ENCODE measurements at places on chromosomes 2 and 18.

GRCh38 chr18:5900262-5900661 lies 4.9 kb upstream of the TMEM200C start:
- no peak for DNase-seq

- no peak for DNase-seq
Measured at GRCh38 chr18:7579176-7579917, 12.2 kb downstream of the PTPRM start.

DNA sequence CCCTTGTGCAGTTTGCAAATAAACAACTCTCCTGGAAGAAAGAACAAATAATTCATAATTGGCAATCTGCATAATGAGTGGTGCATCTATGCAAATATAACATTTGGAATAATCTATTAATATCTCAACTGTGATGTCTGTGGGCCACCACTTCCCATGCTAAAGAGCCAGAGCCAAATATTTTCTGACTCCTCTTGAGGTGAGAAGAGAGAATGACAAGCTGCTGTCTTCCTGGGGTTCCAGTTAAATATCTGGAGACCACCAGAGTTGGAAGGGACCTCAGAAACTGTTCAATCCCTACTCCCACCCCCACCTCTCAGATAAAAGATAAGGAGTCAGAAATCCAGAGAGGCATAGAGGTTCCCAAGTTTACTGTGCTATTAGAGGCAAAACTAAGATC lies 241.0 kb upstream of the SLC14A2 start:
- DNase-seq, result no peak

DNA sequence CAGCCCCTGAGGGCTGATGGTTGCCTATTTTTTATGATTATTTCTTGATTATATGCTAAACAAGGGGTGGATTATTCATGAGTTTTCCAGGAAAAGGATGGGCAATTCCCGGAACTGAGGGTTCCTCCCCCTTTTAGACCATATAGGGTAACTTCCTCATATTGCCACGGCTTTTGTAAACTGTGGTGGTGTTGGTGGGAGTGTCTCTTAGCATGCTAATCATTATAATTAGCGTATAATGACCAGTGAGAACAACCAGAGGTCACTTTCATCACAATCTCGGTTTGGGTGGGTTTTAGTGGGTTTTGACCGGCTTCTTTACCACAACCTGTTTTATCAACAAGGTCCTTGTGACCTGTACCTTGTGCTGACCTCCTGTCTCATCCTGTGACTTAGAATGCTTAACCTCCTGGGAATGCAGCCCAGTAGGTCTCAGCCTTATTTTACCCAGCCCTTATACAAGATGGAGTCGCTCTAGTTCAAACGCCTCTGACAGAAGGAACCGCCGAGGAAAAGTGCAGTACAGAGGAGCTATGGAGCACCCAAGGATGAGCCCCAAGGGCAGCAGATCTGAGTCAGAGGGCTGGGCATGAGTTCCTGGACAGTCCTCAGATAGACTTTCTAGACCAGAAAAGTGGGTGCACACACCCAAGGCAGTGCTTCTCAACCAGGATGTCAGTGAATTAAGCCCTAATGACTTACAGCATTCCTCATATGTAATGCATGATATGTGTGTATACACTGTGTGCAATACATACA lies 37.1 kb upstream of the ASAP2 start:
- no peak for DNase-seq

- DNase-seq, result no peak
Measured at GRCh38 chr2:189379731-189380261, 61.5 kb upstream of the WDR75 start.

- no peak for DNase-seq
Measured at GRCh38 chr2:36807223-36807886, 110.8 kb downstream of the VIT start.

DNA sequence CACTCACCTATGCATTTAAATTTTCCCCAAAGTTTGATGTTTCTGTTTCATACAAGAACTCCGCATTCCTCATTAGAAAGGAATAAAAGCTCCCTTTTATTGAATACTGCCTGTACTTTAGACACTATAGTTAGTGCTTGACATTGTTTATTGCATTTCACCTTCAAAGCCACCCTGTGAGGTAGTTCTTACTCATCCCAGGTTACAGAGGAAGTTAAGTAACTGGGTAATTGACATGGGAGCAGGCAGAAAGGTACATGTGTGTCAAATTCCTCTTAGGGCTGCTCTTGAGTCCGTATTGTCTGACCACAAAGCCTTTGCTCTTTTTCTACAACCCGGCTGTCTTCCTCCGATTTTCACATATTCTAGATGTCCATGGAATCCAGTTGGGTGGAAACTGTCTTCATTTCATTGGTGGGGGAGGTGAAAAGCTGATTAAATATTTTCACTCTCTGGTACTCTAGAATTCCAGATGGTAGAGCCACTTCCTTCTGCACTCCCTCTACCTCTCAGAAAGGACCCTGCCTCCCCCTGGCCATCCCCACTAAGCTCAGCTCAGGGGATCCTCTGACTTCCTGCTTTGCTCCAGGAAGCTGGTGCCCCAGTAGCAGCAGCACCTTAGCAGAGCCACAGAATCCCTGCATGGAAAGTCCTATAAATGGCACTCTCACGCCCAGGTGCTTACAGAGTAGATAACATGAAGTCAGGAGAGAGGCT lies 319.2 kb downstream of the LRATD1 start:
- no peak for DNase-seq

DNA sequence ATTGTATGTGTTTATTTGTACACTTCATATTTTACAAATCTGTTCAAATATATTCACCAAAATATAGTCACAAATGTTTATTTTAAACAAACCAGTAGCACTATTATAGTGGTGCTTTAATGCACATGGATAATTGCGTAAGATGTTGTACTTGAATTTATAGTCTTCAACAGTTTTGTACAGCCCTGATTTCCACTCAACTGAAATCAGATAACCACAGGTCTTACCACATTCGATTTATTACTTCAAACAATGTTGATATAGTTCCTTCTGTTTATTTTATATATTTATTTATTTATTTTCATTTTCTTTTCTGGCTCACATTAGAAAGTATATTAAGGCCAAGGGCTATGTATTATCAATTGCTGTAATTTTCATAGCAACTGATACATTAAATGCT lies 99.4 kb upstream of the ZNF804A start:
- DNase-seq, result no peak

DNA sequence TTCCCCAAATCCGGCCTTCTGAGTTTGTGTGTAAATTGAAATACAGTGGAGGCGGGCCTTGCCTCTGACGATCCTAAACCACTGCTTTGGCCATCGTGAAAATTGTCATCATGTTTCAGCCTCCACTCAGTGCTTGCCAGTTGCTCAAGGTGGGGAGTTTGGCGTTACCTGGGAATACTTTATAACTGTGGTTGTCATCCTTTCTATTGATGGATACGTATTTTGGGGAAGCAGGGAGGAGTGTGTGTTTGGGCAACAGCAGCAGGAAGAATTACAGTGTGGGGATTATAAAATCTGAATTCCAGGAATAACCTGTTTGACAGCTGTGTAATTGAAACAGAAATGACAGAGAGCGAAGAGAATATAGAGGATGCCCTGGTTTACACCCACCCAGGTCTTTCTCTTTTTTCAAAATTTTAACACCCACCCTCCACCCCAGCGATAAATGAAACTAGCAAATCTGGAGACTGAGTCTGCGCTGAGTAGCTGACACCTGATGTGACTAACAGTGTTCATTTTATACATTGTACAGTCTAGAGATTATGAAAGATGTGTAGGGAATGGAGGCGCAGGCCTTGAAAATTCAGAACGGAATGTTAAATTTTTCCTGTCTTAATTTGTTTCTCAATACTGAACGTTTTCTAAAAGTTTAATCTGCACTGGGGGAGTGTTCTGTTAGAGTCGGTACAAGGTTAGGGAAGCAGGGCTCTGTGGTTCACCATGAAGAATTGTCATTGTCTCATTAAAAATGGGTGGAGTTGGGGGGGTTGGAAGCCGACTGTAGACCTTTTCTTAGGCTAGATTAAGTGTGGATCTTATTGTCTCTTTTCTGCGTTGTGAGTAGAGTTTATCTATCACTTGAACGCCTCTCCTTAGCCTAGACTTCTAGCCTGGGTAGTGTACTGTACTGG lies 1.6 kb downstream of the MAP4K4 start:
- DNase-seq, result no peak

DNA sequence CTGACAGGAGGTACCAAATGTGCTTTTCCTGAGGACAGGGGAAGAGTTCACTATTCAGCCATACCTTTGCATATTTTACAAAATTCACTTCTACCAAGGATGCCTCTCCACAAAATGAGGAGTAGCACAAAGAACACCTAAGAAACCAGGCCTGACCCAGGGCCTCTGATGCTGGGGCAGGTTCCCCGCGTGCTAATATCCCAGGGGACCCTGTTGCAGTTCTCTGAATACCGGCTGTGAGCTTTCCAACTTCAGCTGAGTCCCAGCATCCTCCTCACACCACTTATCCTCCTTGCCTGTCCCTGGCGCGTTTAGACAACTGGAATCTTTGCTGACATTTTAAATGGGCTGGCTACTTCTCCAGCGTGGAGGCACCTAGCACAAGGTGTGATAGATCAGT lies 142.3 kb downstream of the BCL2 start:
- no peak for DNase-seq

DNA sequence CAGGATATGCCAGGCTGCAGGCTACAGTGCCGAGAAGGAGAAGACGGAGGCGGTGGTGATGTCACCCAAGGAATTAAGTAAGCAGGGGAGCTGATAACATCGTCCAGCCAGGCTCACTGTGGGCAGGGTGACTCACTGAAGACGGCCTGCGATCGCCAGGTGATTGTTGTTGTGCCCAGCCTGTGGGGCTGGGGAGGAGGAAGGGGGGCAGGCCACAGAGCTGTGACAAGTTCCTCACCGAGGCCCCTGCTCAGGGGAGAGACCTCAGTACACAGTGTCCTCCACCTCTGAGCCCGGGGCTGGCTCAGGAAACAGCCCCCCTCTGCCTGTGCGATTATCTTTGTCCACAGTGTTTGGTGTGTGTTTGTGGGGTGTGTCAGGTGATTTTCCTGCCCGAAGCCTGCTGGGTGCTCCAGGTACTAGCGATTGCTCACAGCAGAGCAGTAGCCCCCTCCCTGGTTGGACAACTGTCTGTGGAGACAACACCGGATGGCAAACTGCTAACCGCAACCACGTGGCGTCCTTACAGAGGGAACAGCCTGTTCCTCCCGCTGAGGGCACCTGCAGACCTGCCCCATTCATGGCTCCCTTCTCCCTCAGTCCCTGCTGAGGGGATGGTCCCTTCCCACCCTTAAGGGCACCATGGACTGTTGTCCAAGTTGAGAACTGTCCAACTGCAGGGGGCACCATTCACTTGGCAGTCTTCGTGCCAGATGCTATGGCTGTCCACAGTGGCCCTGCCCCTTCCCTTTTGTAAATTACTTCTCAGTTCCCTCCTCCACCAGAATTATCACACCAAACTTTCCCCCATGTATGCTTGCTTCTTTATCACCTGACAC lies 95.1 kb downstream of the ZFP36L2 start:
- no peak for DNase-seq

GRCh38 chr2:168136392-168136977 lies 110.9 kb downstream of the STK39 start:
- DNase-seq, result peak; percentile 31

DNA sequence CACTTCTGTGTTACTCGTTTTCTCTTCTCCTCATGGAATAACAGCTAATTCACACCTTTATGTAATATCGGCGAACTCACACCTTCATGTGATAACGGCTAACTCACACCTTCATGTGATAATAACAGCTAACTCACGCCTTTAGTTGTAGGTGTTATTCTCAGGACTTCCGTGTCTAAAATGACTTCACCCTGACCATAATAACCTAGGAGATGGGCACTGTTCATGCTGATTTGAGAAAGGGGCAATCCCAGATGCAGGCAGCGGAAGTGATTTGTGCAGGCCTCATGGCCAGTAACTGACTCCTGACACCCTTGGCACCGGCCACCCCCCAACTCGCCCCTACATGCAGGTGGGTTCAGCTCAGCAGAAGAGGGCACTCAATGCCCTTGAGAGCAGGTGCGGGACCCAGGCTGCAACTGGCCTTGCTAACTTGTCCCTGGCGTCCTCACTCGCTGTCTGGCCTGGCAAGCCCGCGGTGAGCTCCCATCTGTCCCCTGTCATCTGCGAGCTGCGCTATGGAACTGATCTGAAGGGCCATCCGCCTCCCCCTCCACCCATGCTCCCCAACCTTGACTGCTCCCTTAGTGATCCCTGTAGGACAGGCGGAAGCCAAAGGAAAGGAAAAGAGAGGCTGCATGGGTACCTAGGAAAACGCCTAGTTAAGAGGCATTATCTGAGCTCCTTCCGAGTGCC lies 42.6 kb upstream of the MTCL1 start:
- no peak for DNase-seq

GRCh38 chr2:88903749-88904353 lies 212.4 kb downstream of the RPIA start:
- no peak for DNase-seq

GRCh38 chr18:6509417-6509816 lies 94.7 kb upstream of the L3MBTL4 start:
- DNase-seq, result no peak

DNA sequence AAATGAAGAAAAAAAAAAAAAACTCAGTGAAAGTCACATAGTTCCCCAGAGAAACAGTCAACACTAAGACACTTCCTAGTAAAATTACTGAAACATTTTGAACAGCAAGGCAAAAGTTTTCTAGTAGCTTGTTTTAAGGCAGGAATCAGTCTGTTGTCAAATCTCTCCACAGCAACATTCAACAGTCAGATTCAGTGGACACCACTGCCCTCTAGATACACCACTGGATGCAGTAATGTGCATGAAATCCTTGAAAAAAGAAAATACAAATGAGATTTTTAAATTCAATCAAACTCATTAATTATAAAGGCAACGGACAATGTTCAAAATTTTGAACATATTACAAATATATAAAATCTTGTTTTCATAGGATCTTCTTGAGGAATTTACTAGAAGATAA lies 46.4 kb downstream of the GRB14 start:
- no peak for DNase-seq

- no peak for DNase-seq
Measured at GRCh38 chr2:235842941-235843340, 325.2 kb downstream of the GBX2 start.

- DNase-seq, result no peak
Measured at GRCh38 chr18:36697905-36698304, 130.9 kb downstream of the TPGS2 start.

DNA sequence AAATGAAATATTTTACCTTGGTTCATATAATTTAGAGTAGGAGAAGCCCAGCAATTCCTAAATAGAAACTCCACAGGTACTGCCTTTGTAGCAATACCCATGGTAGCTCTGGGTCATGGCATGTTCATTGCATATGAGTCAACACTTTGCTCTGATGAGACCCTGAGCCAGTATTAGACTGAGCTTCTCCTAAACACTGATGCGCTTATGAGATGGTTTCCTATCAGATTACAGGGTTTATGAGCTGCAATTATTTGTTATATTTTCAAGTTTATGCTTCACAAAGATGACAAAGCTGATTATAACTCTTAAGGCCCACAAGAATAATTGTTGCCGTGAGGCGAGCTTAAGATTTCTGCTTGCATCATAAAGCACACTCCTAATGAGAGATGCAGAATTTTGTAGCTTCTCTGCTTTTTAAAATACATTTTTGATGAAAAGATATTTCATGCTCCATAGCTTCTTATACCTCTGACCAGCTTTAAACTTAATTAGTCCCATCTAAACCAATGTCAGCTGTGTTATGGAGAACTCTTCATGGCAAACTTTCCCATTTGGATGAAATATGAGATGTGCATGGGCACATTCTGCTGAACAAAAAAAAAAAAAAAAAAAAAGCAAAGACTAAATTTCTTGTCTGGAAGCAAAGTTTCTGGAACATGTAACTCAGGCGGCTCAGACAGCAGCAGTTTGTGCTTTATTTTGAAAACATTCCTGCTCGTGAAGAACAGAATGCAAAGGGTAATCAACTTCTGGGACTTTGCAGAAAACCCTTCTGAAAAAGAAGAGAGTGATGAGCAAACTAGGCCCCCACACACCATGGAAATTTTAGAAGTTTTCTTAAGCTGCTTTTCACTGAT lies 162.6 kb downstream of the KCNE4 start:
- DNase-seq, result no peak

Measured in NCI-H2029 (cell line).